ENCODE measurements at places on chromosomes 12 and 14.

GRCh38 chr14:102063109-102063807 lies 23.6 kb downstream of the HSP90AA1 start:
- DNase-seq: peak; percentile 68

GRCh38 chr12:66361703-66362102 lies 59.4 kb downstream of the HELB start:
- DNase-seq: no peak

DNA sequence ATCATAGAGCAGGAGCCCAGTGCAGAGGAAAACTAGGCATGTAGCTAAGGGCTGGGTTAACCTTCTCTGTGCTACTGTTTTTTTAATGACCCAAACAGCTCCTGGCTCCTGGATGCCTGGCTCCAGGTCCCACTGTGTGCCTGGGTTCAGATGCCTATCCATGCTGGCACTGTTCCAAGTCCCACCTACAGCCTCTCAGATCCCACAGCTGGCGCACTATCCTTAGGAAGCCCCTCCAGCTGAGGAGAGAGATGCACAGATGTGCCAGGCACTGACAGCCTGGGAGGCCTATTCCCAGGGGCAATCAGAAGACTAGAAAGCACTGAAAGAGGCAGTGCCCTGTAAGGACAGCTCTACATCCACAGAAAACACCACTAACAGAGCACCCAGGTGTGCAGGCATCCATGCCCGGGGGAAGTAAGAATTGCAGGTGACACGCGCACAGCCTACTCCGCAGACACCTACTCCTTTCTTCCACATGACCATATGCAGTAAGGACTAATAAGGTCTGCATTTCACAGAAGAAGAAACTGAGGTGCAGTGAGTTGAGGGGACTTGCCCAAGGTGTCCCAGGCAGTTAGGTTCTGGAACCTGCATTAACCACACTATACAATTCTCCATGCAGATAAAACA lies 51.2 kb downstream of the PITPNM2 start:
- no peak for DNase-seq

DNA sequence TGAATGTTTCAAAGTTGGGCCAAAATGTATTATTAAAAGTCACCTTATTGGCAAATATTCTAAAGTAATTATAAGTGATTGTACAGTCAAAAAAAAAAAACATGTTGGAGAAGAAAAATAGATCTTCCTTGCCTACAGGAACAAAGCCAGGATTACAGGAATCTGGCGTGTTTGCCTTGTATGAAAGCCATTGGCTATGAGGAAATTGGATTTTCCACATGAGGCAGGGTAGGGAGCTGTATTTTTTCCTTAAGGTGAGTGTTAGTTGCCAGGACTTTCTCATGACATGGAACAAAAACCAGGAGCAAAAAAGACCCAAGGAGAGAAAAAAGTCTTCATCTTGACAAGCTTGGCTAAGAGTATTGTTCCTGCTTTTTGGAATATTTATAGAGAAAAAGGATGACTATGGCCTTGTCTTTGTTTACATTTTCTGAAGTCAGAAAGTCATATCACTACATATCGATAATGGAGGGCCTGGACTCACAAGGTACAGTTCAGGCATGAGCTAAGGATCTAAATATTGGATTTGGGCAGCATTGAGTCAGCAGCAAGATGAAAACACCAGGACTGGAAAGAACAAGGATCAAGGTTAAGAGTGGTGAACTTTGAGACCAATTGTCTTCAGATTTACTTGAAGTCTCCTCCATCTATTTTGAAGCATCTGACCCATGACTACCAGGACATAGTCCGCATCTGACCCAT lies 68.4 kb upstream of the FLRT2 start:
- no peak for DNase-seq

DNA sequence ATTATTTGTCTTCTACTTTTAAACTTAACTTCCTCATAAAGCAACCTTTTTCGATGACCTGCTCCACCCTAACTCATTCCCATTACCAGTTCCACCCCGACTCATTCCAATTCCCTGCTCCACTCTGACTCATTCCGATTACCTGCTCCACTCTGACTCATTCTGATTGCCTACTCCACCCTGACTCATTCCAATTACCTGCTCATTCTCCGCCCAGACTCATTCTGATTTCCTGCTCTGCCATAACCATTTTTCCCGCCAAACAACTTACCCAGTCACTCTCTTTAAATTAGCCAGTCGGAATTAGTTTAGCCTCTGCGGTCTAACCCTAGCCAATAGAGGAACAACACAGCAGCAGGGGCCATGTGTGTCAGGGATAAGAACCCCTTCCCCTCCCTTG lies 249.1 kb downstream of the DPY19L2 start:
- DNase-seq: no peak

GRCh38 chr14:85912141-85912540 lies 382.2 kb downstream of the FLRT2 start:
- DNase-seq: peak; percentile 10

DNA sequence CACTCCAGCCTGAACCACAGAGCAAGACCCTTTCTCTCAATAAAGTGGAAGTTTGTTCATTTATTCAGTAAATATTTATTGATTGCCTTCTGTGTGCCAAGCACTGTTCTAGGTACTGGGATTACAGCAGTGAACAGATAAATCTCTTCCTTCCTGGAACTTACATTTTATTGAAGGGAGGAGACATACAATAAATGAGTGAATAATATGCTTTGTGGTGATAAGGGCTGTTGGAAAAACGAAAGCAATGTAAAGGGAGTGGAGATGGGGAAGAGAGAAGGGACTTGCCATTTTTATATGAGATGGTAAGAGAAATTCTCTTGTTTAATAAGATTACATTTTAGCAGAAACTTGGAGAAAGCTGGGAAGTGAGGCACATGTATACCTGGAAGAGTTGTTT lies 1.6 kb downstream of the GSKIP start:
- DNase-seq: no peak

DNA sequence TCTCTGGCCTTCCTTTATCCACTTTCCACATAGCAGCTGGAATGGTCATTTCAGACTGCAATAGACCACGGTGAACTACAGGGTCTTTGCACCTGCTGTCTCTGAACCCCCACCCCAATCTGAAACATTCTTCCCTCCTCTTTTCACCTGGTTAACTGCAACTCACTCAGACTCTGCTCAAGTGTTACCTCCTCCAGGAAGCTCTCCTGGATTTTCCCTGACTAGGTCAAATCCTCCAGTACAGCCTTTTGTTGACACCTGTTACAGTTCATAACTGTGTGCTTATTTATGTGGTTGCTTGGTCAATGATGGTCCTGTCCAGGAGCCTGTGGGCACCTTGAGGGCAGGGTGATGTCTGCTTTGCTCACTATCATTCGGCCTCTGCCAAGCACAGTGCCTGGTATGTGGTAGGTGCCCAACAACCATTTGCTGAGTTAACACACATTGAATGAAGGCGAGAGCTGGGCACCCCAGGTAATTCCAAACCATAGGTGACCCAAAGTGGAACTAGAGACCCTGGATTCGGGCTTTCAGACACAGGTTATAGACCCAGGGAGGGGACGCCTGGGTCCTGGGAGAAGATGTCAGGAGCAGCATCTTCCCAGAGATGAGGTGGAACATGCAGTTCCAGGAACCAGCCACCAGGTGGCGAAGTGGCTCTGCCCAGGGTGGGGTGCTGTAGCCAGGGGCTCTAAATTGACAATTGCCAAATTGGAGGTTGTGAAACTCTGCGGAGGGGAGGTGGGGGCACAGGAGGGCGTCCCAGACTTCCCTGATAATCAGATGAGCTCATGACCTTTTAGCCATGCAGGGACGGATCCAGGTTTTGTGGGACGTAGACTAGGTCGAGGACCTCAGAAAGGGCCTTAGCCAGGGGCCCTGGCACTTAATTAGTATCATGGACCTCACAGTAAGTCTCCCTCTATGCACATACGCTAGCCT lies 28.1 kb downstream of the TRPV4 start:
- DNase-seq: peak; percentile 56

DNA sequence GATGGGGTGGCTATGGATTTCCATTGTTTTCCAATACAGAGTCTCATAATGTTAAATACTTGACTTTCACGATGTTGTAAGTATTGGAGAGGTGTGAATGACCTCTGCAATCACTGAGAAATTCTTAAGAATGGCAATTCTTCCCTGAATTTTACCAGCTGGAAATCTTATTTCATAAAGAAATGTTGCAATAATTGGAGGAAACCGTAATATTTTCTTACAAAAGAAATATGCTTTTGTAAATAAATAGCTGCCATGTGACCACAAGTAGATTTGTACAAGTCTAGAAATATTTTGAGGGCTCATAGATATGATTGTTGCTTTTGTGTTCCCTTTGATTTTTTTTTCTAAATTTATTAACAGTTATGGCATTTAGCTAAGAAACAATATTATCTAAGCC lies 308.7 kb upstream of the ATP2B1 start:
- DNase-seq: no peak

DNA sequence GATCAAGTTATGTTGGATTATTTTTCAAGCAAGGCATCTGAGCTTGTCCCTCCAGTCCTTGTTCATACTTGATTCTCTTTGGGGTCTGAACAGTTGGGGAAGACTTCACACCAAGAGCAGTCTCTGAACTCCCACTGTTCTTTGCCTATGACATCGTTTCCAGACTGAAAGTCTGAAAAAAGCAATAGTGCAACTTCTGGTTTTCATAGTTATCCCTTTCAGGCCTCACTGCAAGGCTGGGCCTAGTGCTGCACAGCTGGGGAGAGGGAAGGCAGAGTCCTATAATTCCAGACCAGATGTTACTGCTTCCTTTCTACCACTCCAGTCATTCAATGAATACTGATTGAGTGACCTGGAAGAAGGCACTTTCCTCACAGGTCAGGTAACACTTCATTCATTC lies 187.1 kb upstream of the CCND2 start:
- no peak for DNase-seq

- DNase-seq: no peak
Measured at GRCh38 chr14:94923786-94924185, 153.9 kb upstream of the GSC start.

- DNase-seq: no peak
Measured at GRCh38 chr14:78758333-78758732, 588.2 kb downstream of the NRXN3 start.

DNA sequence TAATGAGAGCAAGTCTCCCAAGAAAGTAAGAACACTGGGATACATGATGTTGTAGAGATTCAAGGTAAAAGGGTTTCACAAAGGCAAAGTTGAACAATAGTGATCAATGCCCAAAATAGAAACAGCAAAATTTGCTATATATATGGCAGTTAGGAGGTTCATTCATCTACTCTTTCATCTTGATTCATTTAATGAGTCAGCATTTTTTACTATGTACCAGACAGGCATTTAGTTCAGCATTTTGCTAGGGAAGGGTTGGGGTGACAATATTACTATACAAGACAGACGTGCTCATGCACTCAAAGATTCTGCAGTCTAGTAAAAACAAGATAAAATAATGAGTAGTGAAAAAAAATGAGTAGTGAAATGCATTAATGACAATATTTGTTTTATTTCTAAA lies 264.9 kb upstream of the LMO3 start:
- no peak for DNase-seq

GRCh38 chr12:3777206-3777809 lies 24.4 kb upstream of the CRACR2A start:
- peak; percentile 24 for DNase-seq

DNA sequence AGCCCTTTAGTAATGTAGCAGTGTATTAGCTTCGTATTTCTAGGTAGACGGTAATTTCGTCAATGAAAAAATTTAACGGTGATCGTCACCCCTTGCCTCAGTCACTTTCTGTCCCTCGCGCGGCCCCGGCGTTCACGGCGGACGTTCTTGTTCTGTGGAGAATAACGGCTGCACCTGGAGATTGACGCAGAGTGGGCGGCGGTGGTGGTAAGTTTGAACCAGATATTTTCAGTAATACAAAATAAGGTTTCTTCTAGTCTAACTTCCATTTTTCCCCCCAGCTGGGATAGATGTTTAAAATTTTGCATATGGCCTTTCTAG lies 341 bp downstream of the ZNF10 start:
- DNase-seq: no peak

- DNase-seq: no peak
Measured at GRCh38 chr14:30657050-30657449, 34.9 kb downstream of the SCFD1 start.

DNA sequence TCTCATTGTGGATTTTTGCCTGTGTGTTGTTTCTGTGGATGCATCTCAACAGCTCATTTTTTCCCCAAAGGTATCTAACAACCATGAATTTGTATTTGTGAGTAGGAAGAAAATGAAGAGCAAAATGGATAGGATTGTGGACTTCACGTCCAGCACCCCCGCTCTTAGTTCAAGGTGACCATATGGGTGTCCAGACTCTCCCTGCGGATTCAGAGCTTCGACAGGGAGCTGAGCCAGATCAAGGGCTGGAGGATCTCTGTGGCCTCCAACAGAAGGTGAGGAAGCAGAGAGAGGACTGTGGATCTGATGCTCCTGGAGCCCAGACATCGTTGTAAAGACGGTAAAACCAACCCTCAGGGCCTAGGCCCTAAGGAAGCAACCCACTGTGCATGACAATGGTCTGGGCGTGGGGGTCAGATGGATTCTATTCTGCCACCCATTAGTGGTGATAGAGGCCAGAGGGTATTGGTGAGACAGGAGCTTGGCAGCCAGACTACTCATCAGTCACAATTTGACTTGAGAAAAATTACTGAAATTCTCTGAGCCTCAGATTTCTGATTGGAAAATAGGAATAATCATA lies 659.7 kb upstream of the TMEM132C start:
- DNase-seq: no peak

GRCh38 chr12:113479590-113480335 lies 8.1 kb upstream of the LHX5 start:
- DNase-seq: peak; percentile 43

DNA sequence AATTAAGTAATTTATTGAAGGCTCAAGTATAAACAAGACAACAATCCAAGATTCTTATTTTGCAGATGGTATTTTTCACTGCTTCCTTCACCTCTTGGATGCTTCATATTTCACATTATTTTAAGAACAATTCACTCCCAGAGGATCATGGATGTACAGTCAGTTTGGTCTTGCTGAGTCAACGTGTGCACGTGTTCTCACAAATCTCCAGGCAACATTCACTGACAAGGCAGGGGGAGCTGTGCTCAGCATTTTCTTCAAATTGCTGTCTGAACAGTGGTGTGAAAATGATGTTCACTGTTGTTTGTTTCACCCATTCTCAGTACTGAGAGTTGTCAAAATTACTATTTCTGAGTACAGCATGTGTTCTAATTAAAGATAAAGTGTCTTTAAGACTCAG lies 118.3 kb upstream of the SLC38A4 start:
- DNase-seq: no peak

DNA sequence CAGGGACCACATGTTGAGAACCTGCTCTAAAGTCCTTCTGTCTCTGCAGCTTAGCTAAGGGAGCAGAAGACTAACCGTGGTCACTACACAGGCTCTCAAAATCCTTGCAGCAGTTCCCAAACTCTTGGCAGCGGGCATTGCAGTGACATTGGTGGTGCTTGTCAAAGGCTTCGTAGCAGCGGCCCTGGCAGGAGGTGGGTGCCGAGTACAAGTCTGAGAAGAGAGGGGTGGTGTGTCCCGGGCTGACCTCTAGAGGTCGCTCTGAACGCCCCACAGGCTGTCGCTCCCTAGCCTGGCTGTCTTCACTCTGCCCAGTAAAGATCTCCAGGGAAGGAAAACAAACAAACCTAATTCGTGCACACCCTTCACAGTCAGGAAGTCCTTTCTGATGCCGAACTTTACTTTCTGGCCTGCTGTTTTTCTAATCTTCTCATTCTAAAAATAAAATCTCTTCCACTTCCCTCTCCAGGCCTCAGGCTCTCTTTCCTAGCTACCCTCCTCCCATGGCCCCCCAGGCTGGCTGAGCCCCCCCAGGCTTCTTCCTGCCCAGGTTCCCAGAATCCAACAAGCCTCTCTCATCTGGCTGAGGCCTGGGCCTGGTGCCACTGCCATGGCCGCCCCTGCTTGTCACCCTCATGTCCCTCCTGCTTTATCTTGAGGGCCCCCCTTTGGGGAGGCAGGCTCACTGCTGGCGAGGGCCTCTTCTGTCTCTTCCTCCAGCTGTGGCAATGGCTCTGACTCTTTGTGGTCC lies 7.7 kb downstream of the ENDOU start:
- peak; percentile 75 for DNase-seq
